ENCODE measurements at places on chromosomes 7 and 10.

GRCh38 chr7:93048136-93048930 lies 69.4 kb downstream of the SAMD9 start:
- DNase-seq = no peak

GRCh38 chr7:120857588-120858573 lies at the start of gene TSPAN12:
Gene TSPAN12, minus strand, starts transcription at chr7:120858144. Its CDS starts 1,381 bp downstream, at chr7:120856763.
- DNase-seq = peak; percentile 31

DNA sequence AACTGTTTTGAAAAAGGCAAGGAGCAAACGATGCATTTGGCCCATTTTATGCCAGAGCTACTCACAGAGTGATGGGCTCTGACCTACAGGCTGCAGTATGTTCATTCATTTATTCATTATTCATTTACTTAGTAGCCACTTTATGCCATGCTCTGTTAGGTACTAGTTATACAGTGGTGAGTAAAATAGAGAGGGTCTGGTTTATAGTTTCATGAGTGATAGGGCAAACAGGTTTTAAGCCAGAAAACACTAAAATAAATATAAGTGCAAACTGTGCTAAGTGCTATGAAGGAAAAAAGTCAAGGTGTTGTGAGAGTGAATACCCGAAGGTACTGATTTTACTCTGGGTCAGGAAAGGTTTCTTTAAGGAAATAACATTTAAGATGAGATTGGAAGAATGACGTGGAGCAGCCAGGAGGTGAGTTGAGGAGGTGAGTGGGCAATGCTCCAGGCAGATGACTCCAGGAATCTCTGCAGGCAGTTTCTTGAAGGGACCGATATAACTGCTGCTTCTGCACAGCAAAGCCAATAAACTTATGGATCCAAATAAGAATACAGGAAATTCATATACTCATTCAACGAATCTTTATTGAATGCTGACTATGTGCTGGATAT lies 56.9 kb upstream of the FAM133B start:
- DNase-seq = no peak

DNA sequence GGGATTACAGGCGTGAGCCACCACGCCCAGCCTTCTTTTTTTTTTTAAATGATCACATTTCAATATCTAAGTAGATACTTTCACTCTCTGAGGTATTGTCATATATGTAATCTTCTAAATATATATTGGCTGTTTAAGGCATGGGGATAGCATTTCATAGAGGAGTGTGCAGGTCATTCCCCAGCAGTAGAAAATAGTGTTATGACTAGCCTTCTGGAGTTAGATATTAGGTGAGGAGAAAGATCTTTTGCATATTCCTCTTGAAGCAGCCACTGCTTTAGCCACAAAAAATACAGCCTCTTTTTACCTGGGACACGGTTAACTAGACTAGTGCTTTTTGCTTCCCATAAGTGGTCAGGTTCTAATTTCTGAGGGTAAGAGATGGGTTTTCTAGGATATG lies 28.9 kb downstream of the ADD3 start:
- DNase-seq = no peak

- DNase-seq = no peak
These were observed 621.2 kb downstream of the REEP3 start for GRCh38 chr10:64142395-64142794.

- DNase-seq = no peak
These were observed 96.6 kb upstream of the LRRN3 start for GRCh38 chr7:110994028-110994967.

GRCh38 chr10:103711351-103711994 lies 143.9 kb downstream of the SH3PXD2A start:
- DNase-seq = no peak

GRCh38 chr10:104735757-104736391 lies 94.8 kb downstream of the SORCS3 start:
- no peak for DNase-seq

DNA sequence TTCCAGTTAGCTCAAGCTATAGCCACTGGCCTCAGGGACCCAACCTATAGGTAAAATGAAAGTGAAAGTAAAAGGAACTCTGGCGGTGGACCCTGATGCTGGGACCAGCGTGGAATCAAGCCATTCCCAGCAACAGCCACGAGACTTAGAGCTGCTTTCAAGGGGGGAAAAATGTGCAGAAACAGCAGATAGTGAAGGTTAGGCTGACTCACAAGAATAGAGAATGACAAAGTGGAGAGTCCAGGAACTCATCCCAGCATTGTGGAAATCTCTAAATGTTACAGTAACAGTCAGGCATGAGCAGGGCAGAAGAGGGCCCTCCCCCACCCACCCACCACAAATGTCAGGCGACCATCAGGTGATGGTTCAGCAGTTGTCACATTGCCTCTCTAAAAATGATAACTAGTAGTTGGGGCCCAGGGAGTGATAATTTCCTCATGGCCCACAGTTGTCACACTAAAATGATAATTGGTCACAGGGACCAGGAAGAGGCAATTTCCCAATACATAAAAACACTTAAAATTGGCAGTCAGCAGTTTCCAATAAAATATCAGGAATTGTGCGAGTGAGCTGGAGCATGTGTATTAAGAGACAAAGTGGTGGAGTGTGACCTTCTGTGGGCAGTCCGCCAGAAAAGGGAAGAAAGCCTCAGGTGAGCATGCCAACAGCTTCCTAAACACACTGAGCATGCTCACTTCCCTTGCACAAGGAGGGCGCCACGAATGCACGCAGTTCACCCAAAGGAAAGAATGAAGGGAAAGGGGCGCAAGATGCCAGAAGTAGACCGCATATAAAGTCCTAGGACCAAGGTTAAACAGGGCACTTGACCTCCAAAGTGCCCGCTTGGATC lies 129.8 kb upstream of the PPP1R3A start:
- DNase-seq = peak; percentile 35

- DNase-seq = no peak
These were observed 2.5 kb downstream of the JCAD start for GRCh38 chr10:30056767-30057355.

- DNase-seq = no peak
These were observed 64.0 kb upstream of the CACUL1 start for GRCh38 chr10:118818621-118819221.

GRCh38 chr10:125936331-125936730 lies 40.0 kb downstream of the FANK1 start:
- DNase-seq = no peak

- DNase-seq = no peak
These were observed 67.1 kb downstream of the OTUD1 start for GRCh38 chr10:23505797-23506465.

Data from CD4-positive, alpha-beta T cell treated with Interleukin-12 subunit alpha and Interleukin-12 subunit beta, for 1 hour (primary cell).